HuH-7.5 (cell line): ENCODE measurements at places on chromosomes 2 and 18.

- peak; percentile 83 for DNase-seq
These were observed 160.0 kb downstream of the AGPS start for GRCh38 chr2:177552422-177553175.

DNA sequence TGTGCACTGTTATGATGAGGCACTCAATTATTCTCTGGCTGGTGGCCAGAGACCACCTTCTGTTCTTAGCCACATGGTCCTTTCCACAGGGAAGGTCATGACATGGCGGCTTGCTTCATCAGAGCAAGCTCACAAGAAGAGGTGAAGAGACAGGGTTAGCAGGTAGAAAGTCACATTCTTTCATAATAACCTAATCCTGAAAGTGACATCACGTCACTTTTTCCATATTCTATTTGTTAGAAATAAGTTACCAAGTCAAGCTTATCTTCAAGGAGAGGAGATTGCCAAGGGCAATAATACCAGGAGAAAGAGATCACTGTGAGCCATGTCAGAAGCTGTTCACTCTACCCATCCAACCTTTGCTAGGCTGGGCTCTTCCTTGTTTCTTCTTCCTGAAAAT is 139.4 kb downstream of the OSR1 start:
- DNase-seq = no peak

- DNase-seq = no peak
These were observed 6.9 kb upstream of the SLC14A2 start for GRCh38 chr18:45608400-45608799.

DNA sequence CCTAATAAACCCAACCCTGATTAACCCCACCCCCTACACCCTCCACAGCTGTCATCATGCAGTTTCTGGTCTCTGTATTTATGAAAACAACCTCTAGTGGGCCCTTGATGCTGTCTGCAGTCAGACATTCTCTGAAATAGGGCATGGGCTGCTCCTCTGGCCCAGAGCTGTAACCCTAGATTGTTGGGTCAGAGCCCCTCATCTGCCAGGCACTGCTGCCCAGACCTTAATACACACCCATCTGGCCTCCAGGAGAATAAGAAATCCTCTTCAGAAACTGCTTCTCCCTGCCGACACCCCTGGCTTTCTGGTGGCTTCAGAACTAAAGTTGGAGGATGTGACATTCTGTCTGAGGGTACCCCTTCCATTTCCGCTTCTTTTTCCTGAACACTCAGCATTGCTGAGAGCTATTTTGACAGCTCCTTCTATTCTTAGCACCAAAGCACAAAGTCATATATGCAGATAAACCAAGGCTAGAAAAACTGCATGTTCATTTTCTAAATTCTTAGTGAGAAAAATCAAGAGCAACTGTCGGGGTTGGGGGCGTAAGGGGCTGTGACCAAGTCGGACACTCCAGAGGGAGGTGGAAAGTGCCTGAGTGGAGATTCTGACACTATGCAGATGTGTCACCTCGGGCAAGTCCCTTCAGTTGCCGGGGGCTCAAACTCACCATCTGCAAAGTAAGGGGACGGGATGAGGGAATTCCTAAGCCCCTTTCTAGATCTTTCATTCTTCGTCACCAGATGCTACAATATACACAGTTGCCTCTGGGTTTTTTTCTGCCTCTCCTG is 28.7 kb downstream of the SRSF7 start:
- DNase-seq = no peak

- DNase-seq = no peak
These were observed 6.4 kb downstream of the IL1RL1 start for GRCh38 chr2:102317715-102318114.

GRCh38 chr18:46569211-46569610 is 87.8 kb downstream of the LOXHD1 start:
- no peak for DNase-seq

GRCh38 chr2:140177086-140177485 is 1396.9 kb upstream of the NXPH2 start:
- no peak for DNase-seq

GRCh38 chr2:98569197-98569793 is 39.0 kb downstream of the COA5 start:
- DNase-seq = peak; percentile 92

DNA sequence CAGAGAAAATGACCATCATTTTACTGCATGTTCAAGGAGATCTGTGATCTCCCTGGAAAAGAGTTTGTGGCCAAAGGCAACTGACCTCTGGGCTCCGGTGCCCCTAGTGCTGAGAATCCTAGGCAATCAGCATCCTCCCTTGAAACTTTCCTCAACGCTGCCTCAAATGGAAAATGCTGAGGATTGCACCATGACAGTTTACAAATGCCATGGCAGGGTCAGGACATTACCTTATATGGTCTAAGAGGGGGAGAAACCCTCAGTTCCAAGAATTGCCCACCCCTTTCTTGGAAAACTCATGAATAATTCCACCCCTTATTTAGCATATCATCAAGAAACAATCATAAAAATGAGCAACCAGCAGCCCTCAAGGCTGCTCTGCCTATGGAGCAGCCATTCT is 48.3 kb downstream of the ALPK2 start:
- DNase-seq = no peak

DNA sequence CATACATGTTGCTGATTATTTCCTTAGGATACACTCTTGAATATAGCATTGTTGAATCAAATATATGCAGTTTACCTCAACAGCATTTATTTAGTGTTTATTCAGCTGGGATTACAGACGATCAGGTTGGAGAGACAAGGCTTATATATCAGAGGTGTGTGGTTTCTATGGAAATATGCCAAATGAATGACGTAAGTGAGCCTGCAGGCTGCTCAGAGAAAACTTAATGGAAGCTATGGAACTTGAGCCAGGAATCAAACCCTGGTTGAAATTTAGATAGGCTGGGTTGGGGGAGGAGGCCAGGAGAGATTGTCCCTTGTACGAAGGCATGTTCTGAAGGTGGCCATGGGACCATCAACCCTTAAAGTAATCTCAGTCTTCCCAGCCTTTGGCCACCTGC is 79.5 kb downstream of the INPP4A start:
- no peak for DNase-seq

DNA sequence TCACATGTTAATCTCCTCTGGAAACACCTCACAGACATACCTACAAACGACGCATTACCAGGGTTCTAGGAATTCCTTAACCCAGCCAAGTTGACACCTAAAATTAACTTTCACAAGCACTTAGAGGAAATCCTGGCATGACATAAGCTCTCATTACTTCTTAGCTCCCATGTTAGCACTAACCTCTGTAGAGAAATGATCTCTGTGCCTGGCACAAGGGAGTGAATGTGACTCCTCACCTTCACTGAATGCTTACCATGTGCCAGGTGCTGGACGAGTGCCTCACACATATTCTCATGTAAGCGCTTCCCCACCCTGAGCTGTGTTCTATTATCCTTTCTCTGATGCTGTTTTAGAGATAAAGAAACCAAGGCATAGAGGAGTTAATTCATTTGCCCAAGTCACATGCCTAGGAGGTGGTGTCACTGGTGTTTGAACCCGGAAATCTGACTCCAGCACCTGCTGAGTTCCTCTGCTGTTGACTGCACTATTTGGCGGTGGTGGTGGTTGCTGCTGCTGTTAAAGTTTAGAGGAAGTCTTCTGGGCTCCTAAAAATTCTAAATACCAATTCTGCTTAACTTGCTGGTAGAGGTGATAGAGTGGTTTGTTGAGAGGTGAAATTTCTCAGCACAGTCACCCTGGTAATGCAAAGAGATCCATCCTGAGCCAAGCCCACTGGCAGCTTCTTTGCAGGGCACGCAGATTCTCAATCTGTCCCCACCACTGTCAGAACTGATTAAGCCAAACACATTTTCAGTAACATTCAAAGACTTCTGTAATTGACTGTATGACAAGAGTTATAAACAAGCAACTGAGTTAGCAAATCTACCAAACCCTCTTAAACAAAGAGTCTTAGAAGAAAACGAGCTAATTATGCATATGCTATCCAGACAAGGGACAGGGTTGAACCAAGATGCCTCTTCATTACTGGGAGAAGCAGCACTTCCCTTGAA is 200.3 kb downstream of the CMPK2 start:
- no peak for DNase-seq

DNA sequence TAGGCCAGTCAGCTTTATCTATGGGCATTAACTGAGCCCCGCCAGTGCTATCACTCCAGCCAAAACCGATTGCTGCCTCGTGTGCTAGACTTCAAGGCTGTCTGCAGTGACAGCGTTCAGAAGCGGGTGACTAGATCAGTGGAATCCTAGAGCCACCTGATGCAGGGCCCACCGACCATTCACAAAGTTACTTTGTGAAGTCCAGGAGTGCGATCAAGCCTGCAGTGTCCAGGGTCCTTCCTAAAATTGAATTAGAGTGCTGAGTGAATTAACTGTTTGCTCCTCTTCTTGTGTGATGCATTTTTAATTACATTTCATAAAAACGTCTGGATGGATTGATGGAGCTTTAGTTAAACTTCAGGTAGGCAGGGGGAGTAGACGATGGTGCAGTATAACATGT is 13.9 kb downstream of the PCARE start:
- DNase-seq = no peak

DNA sequence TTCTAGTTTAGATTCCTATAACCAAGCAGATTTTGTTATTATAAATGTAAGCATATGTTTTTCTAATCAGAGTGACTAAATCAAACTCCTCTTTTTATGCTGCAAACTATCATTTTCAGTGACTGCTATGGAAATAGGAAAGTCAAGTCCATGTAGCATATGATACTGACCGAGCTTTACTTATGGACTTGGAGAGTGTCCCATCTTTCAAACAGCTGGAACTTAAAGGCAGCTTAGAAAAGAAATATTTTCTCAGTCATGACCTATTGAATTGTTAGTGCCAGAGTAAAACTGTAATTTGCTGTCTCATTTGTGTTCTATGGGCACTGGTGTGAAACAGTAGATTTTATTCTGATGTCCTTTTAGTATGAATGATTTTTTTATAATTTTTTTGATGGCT is 76.7 kb downstream of the PHLPP1 start:
- no peak for DNase-seq

DNA sequence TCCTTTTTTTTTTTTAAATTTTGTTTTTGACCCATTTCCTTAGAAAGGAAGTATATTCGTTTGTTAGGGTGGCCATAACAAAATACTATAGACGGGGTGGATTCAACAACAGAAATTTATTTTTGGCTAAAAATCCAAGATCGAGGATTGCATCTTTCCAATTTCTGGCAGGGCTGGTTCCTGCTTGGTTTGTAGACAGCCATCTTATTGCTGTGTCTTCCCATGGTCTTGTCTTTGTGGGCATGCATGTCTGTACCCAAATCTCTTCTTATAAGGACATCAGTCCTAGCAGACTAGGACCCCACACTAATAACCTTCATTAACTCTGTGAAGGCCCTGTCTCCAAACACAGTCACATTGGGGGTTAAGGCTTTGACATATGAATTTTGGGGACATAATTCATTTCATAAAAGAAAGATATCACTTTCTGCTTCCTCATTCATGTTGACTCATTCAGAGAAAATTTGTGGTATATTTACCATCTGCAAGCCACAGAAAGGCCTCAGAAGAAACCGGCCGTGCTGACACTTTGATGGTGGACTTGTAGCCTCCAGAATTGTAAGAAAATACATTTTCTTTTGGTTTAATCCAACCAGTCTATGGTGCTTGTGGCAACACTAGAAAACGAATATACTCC is 262.1 kb downstream of the LPIN1 start:
- no peak for DNase-seq

DNA sequence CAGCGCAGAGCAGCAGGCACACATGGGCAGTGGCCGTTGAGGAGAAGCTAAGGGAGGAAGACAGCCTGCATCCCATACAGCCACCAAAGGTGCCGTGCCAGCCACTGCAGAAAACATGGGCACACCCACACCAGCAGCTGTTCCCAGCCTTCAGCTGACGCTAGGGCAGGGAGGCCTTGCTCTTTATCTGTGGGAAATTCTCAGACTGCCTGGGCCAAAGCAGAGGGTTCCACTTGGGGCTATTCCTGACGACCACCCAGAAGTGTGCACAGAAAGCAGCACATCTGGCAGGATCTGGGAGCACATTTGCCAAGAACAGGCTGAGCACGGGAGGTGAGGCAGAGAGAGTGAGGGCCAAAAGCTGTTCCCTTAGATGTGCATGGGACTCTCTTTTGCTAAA is 101.3 kb upstream of the SOX11 start:
- no peak for DNase-seq

DNA sequence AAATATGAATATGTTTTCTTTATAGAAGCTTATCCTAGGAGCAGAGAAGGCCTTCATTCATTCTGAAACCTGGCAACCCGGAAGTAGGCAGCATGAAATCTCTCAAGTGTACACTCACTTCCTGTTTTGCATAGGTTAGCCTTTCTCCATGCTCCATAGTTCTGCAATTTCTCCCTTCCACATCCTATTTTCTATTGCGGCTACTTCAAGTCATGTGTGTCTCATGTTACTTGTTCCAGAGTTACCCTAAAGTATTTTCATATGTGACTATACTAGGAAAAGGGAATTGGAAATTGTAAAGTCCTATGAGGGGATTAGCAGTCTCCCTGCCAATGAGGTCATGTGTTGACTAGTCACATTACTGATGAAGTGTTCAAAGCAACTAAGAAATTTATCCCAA is 320.6 kb downstream of the NCKAP5 start:
- DNase-seq = no peak

- no peak for DNase-seq
These were observed 59.2 kb upstream of the SCYGR2 start for GRCh38 chr2:227539465-227539956.

DNA sequence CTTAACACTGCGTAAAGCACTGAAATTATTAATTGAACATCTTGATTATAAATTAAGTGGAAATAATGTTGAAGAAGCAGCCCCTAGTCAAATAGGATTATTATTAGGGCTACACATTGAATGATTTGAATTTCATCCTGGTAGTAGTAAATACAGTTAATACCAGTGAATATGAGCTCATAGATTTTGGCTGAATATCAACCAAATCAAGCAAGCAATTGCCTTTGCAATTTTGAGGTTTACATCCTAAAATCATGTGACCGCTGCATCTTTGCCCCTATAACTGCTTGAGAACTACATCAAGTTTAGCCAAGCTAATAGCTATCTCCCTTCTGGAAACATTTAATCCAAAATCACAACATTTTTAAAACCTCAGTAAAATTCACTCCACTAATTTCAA is 801.2 kb upstream of the PIK3C3 start:
- DNase-seq = no peak

DNA sequence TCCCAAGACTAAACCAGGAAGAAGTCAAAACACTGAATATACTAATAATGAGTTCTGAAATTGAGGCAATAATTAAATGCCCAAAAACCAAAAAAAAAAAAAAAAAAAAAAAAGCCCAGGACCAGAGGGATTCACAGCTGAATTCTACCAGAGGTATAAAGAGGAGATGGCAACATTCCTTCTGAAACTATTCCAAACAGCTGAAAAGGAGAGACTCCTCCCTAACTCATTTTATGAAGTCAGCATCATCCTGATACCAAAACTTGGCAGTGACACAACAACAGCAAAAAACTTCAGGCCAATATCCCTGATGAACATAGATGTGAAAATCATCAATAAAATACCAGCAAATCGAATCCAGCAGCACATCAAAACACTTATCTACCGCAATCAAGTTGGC is 108.5 kb upstream of the COL3A1 start:
- DNase-seq = no peak

- no peak for DNase-seq
These were observed 114.4 kb downstream of the NEDD4L start for GRCh38 chr18:58158459-58158858.
